ENCODE measurements at places on chromosomes 1 and 21. TPM values are rescaled to one million over a fixed set of nuclear protein-coding genes. Genes with fewer than 3 reads are reported as not detected.
A peak's percentile ranks its signal among the peaks of the same experiment; 100 is the strongest.

DNA sequence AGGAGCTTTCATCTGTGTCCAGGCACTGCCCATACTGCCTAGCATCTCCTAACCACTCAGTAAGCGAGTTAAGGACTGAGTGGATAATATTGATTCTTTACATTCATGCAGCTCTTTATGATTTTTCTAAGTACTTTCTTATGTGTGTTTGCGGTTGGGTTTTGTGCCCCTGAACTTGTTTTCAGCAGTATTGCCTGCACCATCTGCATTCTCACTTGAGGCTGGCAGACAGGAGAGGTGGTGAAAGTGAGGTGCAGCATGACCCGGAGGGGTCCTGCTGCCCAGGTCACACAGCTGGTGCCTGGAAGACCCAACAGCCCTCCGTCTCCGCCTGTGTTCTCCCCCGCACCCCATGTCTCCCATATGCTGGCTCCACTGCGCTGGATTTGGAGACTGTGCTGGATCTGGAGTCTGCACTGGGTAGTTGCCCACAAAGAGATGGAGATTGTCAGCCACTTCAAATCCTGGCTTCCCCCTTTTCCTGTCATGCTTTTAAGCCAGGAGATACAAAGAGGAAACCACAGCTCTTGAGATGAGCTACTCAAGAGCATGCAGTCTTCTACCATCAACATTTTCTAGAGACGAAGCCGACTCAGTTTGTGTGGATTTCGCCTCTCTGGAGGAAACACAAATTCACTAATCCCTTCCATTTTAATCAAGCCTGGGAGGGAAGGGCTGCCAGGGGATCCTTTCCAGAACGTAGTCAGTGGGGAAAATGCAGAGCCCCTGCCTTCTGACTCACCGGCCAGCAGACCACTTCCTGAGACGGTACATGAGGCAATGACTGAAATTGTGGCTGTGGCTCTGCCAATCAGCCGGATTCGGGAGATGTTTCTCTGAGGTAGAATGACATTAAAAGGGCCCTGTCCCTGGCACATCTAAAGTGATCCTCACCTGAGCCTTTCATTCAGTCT is 71.7 kb upstream of the ANGPTL1 start:
- H3K4me3 ChIP-seq = peak overlapping the region; percentile 5
- H3K27ac ChIP-seq = no peak overlapping the region

DNA sequence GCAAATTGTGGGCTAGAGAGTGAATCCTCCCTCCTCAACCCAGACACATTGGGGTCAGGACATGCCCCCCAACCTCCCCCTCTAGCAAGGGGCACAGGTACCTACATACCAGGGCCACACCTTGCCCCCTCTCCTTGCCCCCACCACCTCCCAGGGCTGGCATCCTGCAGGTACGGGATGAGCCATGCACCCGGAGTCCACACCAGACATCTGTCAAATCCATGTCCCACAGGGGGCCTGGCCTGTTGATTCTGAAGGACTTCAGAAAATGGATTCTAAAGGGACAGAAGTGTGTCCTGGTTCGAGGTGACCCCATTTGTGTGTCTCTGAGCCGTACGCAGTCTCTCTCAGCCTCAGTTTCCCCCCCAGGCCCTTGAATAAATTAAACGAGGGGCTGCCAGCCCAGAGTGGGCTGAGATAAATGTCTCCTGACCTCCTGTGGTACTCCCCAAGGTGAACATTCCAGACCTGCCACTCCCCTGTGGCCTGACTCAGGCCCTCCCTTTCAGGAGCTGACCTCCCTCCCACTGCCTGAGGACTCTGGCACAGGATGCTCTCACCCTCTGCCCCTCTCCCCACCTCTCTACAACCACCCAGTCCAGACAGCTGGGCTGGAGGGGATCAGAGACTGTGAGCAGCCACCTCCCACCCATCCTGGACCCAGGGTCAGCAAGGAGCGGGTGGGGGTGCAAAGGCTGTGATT is 94.5 kb downstream of the EPHB2 start:
- no peak overlapping the region for H3K27ac ChIP-seq
- DNase-seq = no peak
- no peak overlapping the region for H3K4me3 ChIP-seq
- no peaks in the 10 kb centered on the region for H3K27me3 ChIP-seq
- no peaks in the 10 kb centered on the region for H3K36me3 ChIP-seq

GRCh38 chr1:104868794-104869193 is 1119.1 kb downstream of the AMY1C start:
- DNase-seq = no peak
- no peaks in the 10 kb centered on the region for H3K4me1 ChIP-seq
- H3K27ac ChIP-seq = no peak overlapping the region
- H3K4me3 ChIP-seq = no peak overlapping the region
- H3K36me3 ChIP-seq = no peaks in the 10 kb centered on the region

GRCh38 chr1:4797016-4797410 is 142.6 kb downstream of the AJAP1 start:
- H3K36me3 ChIP-seq = no peaks in the 10 kb centered on the region
- H3K27me3 ChIP-seq = no peaks in the 10 kb centered on the region
- no peaks in the 10 kb centered on the region for H3K4me1 ChIP-seq
- H3K27ac ChIP-seq = no peak overlapping the region

DNA sequence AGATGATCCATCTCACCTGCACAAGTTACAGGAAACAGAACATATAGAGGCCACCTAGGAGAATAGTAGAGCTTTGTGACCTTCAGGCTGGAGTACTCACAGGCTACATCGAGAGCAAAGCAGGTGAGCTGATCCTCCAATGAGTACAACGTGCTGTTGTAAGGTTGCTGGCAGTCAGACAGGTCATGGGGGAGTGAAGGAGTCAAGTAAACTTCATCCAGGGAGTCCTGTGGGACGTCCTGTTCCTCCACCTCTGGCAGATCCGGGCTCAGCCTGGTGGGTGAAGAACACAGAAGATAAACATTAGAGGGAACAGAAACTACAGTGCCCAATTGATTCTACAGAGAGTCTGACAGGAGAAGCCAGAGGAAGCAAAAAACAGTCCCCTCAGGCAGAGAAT is 62.5 kb downstream of the PRKAB2 start:
- no peak overlapping the region for H3K27ac ChIP-seq
- no peaks in the 10 kb centered on the region for H3K27me3 ChIP-seq
- no peaks in the 10 kb centered on the region for H3K4me1 ChIP-seq
- no peak overlapping the region for H3K4me3 ChIP-seq

DNA sequence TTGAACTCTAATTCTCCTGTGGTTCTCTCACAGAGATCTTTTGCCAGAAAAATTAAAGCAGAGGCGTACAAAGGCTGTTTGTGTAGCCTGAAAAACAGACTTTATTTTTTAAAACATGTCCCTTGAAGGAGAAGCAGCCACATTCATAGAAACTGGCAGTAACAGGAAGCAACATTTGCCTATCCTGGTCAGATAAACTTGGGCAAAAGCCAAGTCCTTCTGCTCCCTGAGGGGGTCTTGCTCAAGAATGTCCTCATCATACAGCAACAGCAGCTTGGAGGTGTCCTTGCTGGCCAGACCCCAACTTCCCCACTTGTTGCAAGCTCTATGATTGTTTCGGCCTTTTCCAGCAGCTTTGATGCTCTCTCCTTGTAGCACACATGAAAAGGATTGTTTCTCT is 36.3 kb downstream of the MSTO1 start:
- no peak for DNase-seq
- H3K27me3 ChIP-seq = no peaks in the 10 kb centered on the region
- H3K36me3 ChIP-seq = no peaks in the 10 kb centered on the region
- peak overlapping the region; percentile 73 for H3K27ac ChIP-seq
- H3K4me3 ChIP-seq = no peak overlapping the region

DNA sequence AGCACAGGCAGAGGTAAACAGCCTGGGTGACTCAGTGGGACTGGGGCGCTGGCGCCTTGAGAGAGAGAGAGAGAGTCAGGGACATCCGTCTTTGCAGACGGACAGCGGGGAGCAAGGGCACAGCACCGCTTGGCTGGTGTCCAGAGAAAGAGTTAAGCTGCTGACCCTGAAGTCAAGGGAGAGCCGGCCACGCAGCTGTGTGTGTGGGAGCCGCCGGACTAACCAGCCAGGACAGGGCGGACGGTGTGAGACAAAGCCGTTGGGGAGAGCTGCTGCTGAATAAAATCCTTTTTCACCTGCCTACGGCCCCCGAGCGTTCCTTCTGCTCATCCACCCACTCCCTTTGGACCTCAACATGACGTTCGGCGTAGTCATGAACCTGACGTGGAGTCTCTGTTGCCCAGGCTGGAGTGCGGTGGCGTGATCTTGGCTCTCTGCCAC is 14.5 kb downstream of the CFAP74 start:
- no peak overlapping the region for H3K27ac ChIP-seq
- H3K4me1 ChIP-seq = no peaks in the 10 kb centered on the region
- H3K4me3 ChIP-seq = no peak overlapping the region
- DNase-seq = no peak
- H3K36me3 ChIP-seq = no peaks in the 10 kb centered on the region
- H3K27me3 ChIP-seq = peaks cover 4% of the 10 kb centered on the region

DNA sequence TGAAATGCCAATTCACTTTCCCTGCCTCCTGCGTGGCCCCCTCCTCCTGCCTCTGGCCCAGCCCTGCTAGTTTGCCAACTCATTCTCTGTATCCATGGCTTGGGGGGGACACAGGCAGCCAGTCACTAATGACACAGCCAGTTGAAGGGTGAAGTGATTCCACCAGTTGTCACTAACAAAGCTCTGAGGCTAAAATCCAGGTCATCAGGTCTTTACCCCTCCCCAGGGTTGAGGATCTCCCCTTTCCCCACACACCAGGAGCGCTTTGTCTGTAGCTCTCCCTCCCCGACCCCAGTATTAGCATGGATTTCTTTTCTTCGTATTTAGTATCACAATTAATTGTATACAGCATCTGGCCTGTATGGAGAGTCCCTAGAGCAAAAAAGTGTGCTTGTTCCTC is 394.1 kb downstream of the RRAGC start:
- no peak for DNase-seq
- no peak overlapping the region for H3K4me3 ChIP-seq
- H3K36me3 ChIP-seq = no peaks in the 10 kb centered on the region

DNA sequence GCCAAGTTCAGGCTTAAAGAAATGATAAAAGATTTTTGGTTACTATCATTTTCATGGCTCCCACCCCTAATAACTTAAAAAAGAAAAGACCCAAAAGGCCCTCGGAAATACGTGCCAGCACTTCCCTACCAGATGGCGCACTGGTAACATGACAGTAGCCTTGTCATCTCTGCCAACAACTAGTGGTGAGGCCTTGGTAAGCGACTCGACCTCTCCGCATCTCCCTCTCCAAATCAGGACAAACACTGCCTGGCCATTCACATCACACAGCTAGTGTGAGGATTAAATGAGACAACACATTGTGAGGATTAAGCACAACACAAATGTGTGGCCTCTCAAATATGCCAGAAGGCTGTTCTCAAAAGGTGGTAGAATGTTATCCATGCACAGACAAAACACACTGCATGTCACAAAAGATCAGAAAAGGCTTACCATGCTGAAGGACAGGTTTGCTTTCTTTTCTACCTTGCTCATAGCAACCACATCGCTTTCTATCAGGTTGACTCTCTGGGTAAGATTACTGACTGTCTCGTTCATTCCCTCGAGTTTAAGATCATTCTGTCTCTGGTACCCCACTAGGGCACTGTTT is 16.4 kb downstream of the TEX38 start:
- peak overlapping the region; percentile 36 for H3K27ac ChIP-seq
- H3K4me1 ChIP-seq = peaks cover 19% of the 10 kb centered on the region
- peaks cover 54% of the 10 kb centered on the region for H3K36me3 ChIP-seq
- H3K27me3 ChIP-seq = no peaks in the 10 kb centered on the region

DNA sequence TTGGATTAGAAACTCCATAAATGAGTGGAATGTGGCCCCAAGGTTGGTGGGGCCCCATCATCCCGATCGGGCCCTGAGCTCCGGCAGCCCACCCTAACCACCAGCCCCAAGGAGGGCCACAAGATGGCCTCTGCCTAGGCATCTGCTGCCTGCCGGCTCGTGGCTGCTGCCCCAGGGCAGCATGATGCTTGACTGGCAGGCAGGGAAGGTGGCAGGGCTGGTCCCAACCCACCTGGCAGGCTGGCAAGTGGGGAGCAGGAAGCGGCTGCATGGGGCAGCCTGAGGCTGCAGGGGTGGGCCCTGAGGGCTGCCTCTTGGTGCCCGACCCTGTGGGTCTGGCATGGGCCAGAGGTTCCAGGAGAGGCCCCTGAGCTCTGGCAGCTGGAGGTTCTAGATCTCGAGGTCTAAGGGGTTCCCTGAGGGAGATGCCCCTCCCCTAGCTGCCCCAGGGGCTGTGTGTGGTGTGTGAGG is 760 bp upstream of the GJC2 start:
- peaks cover 13% of the 10 kb centered on the region for H3K36me3 ChIP-seq
- no peak for DNase-seq
- H3K4me1 ChIP-seq = peaks cover 33% of the 10 kb centered on the region
- H3K4me3 ChIP-seq = no peak overlapping the region
- H3K27ac ChIP-seq = peak overlapping the region; percentile 85

DNA sequence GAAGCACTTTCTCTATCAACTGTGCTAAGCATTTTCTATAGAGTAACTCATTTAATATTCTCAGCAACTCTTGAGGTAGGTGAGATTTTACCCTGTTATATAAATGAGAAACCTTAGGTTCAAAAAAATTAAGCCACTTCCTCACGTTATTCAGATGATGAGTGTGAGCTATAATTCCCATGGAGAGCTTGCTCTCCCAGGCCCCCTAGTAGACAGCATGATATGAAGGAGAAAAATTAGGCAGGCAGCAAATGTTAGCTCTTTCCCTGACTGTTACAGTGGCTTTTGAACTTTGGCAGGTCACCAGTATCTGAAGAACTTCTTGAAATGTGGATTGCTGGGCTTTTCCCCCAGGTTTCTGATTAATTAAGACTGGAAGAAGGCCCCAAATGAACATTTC is 753.1 kb downstream of the NCAM2 start:
- no peaks in the 10 kb centered on the region for H3K4me1 ChIP-seq
- no peak overlapping the region for H3K27ac ChIP-seq
- no peak for DNase-seq
- no peak overlapping the region for H3K4me3 ChIP-seq

GRCh38 chr21:39502631-39503030 is 50.9 kb downstream of the SH3BGR start:
- peak overlapping the region; percentile 48 for H3K27ac ChIP-seq
- no peaks in the 10 kb centered on the region for H3K27me3 ChIP-seq
- DNase-seq = no peak
- H3K36me3 ChIP-seq = no peaks in the 10 kb centered on the region
- H3K4me1 ChIP-seq = peaks cover 9% of the 10 kb centered on the region
- no peak overlapping the region for H3K4me3 ChIP-seq

GRCh38 chr1:228348708-228349467 is 57.7 kb downstream of the TRIM11 start:
- H3K36me3 ChIP-seq = no peaks in the 10 kb centered on the region
- H3K27me3 ChIP-seq = no peaks in the 10 kb centered on the region
- H3K4me3 ChIP-seq = no peak overlapping the region
- H3K4me1 ChIP-seq = no peaks in the 10 kb centered on the region

DNA sequence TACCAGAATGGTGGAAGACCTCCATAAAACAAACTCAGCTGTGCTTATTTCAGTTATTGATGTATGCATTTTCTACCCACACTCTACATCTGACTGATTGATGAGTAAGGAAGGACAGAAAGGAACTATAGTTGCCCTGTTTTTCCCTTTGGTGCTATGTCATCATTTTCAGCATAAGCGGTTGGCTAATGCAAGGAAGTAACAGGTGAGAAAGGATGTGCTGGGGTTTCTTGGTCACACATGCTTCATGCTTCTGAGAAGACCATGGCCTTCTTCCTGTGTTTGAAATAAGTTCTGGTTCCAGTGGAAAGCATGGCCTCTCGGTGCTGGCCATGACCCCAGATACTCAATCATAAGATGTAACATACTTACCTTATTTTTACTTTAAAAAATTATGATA is 541.2 kb downstream of the PTPRU start:
- no peaks in the 10 kb centered on the region for H3K4me1 ChIP-seq
- H3K27me3 ChIP-seq = no peaks in the 10 kb centered on the region

The FAM167B gene
- total RNA-seq = 6.1 TPM

The RSPO1 gene
- 0.95 TPM for total RNA-seq

The BSND gene
- total RNA-seq = not detected

The OR2T35 gene
- total RNA-seq = not detected

The FMO2 gene
- 375 TPM for total RNA-seq

The TEDDM1 gene
- total RNA-seq = not detected

Data from thoracic aorta (tissue), 2 donors.